ENCODE measurements at places on chromosomes 4 and X.

DNA sequence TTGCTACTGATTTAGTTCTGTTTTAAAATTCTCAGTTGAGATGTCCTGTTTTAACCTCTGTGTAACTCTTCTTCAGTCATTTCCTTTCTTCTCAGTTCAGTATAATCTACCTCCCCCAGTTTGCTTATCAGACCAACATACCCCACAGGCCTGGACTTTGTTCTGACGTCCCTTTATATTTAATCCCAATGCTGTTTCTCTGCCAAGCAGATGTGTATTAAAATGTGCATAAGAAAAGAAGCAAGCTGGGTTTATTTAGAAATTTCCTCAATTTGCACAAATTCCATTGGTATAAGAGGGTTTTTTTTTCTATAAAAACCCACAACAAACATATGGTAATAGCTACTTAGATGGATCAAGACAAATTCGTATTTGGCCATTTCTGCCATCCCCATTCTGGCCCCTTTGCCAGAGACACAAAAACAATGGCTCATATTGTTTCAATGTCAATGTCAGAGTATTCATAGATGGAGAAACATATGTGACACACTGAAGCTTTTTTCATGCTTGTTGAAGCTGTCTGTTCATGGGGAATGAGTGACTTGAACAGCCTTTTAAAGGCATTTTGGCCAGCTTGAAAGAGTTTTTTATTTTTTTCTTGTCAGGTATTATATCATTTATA, 24.5 kb downstream of the HCCS start:
- H3K27me3 ChIP-seq, result no peaks in the 10 kb centered on the region
- no peak overlapping the region for H3K27ac ChIP-seq
- no peak for DNase-seq
- H3K4me1 ChIP-seq, result no peaks in the 10 kb centered on the region

DNA sequence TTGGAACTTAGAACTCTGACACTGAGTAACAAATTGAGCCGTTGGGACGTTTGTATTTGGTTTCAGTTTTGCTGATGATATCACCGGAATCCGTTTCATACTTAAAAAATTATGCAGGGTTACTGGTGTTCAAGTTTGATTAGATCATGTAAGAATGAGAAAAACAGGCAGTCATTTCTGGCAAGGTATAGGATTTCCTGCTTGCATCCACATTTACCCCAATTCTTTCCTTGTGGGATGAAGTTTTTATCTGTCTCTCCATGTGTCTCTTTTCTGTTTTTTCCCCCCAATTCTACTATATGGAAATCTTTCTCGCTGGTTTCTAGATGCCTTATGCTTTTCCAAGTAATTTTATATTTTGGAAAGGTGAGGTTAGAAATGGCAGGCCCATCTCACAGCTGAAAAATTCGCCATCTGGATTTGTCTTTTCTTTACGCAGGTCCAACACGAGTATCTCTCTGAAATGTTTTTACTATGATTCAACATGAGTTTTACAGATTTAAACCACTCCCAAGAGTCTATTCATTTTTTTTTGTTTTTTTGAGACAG, 197.9 kb downstream of the SHOX start:
- no peaks in the 10 kb centered on the region for H3K36me3 ChIP-seq
- no peaks in the 10 kb centered on the region for H3K27me3 ChIP-seq
- H3K4me3 ChIP-seq, result no peak overlapping the region
- H3K27ac ChIP-seq, result no peak overlapping the region

DNA sequence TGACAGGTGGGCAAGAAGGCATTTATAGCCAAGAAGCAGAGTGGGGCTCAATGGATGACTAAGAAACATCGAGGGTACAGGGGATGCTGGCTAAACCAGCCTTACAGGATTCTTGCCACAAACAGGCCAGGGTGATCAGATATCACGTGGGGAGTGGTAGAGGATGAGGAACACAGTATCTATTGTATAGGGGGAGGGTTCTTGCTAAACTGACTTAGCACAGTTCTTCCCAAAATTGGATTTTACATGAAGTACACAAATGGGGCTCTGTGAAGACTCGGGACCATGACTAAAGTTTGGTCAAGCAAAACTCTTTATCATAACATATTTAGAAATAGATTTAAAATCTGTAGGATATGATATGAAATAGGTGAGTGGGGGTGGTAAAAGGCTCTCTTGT, 144.0 kb upstream of the ATOH1 start:
- no peaks in the 10 kb centered on the region for H3K36me3 ChIP-seq
- H3K27ac ChIP-seq, result no peak overlapping the region
- H3K27me3 ChIP-seq, result no peaks in the 10 kb centered on the region
- DNase-seq, result no peak
- no peak overlapping the region for H3K4me3 ChIP-seq

DNA sequence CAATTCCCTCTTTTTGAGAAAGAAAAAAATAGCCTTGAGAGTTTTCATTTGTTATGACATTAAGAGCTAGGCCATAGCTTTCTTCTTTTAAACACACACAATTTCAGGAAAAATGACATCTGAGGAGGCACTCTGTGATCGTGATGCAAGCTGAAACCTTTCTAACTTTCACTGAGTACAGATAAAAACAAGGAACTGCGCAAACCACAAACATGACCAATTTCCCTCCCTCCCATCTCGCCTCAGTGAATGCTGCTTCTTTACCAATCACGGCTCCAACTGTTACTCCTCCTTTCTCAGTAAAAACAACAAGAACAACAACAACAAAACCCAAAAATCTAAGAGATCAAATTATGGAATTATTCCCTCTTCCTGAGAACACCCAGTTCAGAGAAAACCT, 626.8 kb downstream of the TLL1 start:
- no peak for DNase-seq
- H3K27ac ChIP-seq, result no peak overlapping the region
- no peaks in the 10 kb centered on the region for H3K27me3 ChIP-seq
- H3K36me3 ChIP-seq, result no peaks in the 10 kb centered on the region
- H3K4me3 ChIP-seq, result no peak overlapping the region

DNA sequence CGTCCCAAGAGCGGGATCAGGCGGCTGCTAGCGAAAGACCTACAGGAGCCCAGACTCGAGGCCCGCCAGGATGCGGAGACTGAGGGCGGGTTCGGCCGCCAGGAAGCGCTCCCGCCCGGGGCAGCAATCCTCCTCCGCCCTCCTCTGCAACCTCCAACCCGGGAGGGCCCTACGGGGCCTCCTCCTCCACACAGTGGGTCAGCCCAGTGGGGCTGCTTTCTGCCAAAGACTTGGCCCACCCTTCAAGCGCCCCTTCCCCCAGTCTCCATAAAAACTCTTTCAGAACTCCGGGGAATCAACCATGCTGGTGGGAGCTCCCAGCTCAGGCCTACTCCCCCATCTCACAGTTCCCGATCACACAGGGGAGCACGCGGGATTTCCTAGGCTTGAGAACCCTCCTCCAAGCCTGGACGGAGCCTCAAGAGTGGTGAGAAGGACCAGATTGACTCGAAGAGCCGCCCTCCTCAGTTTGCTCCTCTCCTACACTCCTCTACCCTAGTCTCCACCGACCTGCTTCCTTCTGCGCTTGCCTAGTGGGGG, 77.5 kb downstream of the RLIM start:
- H3K4me1 ChIP-seq, result peaks cover 3% of the 10 kb centered on the region
- peak overlapping the region; percentile 40 for H3K4me3 ChIP-seq
- no peaks in the 10 kb centered on the region for H3K27me3 ChIP-seq
- DNase-seq, result peak; percentile 47

DNA sequence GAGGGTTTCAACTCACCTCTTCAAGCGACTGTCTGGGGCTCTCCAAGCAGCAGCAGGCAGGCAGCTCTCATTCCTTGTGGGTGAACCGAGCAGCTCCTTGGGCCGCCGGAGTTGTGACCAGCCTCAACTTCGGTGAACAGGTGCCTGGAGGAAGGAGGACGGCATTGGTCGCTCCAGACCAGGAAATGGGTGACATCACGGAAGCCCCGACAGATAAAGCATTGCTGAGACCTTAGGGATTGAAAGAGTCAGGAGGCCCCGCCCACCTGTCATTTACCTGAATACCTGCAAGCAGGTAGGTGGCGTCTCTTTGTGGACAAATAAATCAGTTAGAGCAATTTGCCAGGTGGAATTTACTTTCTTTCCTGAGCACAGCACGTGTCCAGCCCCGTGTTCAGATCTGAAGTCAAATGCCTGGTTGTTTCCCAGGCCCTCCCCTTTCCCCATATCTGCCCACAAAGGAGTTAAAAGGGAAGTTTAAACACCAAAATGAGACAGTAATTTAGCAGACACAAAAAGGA, at the start of gene LNX1:
TSS of gene LNX1 (minus strand) at position 115 of the 521 bp plus-strand sequence. CDS start 17,484 bp downstream, outside the sequence.
- no peak within 1 kb of the TSS for H3K4me3 ChIP-seq
- no peaks in the 10 kb centered on the region for H3K27me3 ChIP-seq
- H3K4me1 ChIP-seq, result peaks cover 2% of the 10 kb centered on the region

Data from fibroblast of lung (primary cell).